ENCODE measurements at places on chromosomes 2 and 18. TPM values are rescaled to one million over a fixed set of nuclear protein-coding genes. Genes with fewer than 3 reads are reported as not detected.

DNA sequence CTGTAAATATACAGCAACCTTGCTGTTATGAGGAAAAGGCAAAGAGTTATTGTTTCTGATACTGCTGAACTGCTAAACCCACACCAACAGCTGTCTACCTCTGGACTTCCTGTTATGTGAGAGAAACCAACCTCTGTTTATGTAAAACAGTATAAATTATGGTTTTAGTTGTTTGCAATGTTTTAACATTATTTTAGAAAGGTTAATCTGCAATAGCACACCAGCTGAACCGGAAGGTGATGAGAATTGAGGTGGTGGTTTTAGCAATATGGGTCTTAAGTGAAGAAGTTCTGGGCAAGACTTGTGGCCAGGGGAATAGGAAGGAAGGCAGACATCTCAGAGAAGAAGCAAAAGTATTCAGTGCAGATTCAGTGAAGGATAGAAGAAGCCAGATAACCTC lies 237.8 kb downstream of the PLCL1 start:
- DNase-seq = no peak

GRCh38 chr18:75698861-75699260 lies 271.4 kb upstream of the SMIM21 start:
- DNase-seq = no peak

GRCh38 chr2:2831633-2832032 lies 500.6 kb upstream of the MYT1L start:
- DNase-seq = peak; percentile 38

- DNase-seq = no peak
These were observed 143.5 kb downstream of the THADA start for GRCh38 chr2:43452318-43452731.

DNA sequence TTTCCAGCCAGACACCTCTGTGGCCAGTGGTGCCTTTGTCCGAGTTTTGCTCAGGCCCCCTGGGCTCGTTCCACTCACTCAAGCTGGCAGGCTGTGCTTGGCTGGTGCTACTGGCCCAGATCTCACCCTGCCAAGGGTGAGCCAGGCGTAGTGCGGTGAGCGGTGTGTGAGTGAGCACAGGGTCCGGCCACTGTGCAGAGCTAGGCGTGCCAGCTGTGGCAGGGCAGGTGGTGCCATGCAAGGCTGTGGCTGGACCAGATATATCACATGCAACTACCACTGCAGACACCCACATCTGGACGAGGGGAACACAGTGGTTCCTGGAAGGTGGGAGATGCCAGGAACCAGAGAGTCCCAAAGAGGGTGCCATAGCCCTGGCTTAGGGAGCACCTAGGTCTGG lies 70.1 kb downstream of the SRBD1 start:
- no peak for DNase-seq

The MC2R gene
- not detected for total RNA-seq

The RAD51AP2 gene
- total RNA-seq = 0.54 TPM

The RPRM gene
- 7.0 TPM for total RNA-seq
